Neural progenitor cell (in vitro differentiated cells): ENCODE measurements at places on chromosomes 7 and 10.

DNA sequence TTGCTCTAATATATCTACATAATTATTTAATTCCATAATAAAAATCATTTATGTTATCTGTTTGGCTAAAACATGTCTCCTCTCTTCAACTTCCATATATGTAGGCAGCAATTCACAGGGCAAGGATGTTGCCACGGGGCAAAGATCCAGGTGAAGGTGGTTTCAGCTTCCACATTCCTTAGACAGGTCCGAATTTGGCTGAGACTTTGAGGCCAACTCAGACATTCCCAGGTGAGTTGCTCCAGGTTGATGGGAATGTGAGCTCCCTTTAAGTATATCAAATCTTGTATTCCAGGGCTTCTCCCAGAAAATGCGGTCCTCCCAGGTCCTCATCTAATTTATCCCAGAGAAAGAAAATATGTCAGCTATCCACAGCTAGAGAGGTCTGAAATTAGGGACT is 15.1 kb upstream of the AOAH start:
- no peak for DNase-seq

- DNase-seq = peak; percentile 9
These were observed 115.1 kb upstream of the SLC13A1 start for GRCh38 chr7:123314886-123315285.

GRCh38 chr7:78605119-78605518 is 806.5 kb downstream of the PHTF2 start:
- no peak for DNase-seq

GRCh38 chr10:132548869-132549268 is 11.3 kb downstream of the INPP5A start:
- no peak for DNase-seq

GRCh38 chr7:142853739-142854371 is 1.0 kb upstream of the EPHB6 start:
- DNase-seq = peak; percentile 93

GRCh38 chr10:62048470-62048869 is 147.0 kb downstream of the ARID5B start:
- DNase-seq = no peak

DNA sequence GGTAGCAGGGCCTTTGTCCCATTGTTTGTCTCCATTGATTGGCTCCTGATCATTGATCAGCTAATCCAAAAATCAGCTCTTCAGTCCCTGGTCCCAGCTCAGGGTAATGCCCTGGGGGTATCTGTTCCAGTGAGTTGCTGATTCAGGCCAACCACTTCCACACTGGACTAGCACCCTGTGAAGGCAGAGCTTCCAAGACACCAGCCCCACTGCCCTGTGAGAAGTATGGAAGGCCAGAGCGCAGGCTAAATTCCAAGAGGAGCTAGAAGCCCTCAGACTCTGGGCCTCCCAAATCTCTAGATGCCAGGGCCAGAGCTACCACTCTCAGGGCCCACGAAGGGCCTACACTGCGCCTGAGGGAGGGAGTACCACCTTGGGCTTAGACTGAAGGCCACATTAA is 10.4 kb downstream of the TMEM72 start:
- DNase-seq = no peak

- no peak for DNase-seq
These were observed 44.9 kb downstream of the POLR1F start for GRCh38 chr7:19663816-19664462.

DNA sequence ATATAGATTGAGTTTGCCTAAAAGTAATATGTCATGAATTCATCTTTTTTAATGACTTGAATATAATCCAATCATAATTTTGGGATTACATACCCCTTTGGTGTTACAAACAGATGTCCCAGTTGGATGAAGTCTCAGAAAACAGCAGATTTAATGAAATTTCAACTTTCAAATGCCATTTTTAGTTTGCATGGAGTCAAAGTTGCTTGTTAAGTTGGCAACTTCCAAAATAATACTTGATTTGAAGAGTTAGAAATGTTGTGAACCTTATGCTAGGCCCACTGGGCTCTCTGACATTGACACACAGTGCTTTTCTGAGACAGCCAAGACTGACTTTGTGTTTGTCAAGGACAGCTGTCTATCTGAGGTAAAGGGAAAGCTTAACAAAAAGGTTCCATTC is 248.1 kb downstream of the KIF20B start:
- DNase-seq = no peak

DNA sequence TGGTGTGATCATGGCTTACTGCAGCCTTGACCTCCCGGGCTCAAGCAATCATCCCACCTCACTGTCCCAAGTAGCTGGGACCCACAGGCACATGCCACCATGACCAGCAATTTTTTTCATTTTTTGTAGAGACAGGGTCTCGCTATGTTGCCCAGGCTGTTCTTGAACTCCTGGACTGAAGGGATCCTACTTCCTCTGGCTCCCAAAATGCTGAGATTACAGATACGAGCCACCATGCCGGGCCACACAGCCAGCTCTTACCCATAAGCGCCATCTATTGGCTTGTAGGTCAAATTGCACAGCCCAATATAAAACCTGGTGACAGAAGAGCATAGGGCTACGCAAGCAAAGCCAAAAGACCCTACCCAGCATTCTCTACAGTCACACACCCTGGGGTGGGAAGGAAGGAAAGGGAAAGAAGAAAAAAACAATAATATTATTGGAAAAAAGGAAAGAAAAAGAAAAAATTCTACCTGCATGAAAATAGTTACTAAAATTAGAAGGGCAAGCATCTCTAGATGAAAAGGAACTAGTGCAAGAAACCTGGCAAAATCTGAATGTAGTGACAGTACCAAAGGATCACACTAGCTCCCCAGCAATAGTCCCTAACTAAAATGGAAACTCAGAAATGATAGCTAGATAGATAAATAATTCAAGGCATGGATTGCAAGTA is 29.4 kb upstream of the AMPH start:
- peak; percentile 73 for DNase-seq

DNA sequence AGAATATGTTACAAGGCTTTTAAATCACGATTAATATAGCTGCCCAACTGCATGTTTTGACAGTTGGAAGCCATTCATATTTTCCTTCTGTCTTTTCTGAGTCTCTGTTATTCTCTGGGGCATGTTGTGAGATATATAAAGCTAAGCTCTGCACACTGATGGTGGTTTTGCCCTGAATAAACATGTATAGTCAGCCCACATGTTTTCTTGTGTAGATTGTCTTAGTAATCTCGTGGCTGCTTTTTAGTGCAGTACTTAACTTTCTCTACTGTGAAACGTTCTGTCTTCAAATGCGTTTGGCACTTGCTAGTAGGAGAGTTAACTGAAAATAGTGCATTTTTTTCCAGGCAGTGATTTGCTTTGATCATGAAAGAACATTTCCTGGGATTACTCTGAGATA is 268.5 kb downstream of the DNAJB9 start:
- no peak for DNase-seq

DNA sequence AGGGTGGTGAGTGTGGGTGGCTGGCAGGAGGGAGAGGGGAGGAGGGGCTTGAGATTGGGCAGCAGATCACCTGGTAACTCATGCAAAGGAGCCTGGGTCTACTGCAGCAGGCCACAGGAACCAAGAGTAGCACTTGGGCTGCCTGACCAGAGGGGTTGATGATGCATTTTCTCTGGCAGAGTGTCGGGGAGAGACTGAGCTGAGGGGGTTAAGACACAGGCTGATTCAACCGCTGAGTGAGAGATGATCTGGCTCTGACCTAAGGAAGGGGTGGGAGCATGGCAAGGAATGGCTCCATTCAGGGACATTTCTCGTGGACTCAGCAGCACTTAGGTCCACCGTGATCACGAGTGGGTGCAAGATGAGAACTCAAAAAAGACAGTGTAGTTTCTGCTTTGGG is 115.5 kb upstream of the STK17A start:
- DNase-seq = no peak

DNA sequence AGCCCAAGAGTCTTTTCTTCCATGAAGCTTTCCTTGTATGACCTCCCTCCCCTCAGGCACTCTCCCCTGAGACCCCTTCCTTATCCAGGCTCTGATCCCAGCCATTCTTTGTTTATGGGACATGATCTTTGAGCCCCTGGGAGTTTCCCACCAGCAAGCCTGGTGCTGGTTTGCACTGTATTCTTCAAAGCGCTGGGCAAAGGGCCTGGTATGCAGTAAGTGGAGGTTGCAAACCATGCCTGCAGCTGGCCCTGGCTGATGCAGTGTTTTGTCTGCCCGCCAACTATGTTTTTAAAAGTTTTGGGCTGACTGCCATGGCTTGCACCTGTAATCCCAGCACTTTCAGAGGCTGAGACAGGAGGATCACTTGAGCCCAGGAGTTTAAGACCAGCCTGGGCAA is 6.8 kb upstream of the NODAL start:
- no peak for DNase-seq

- DNase-seq = no peak
These were observed 60.4 kb downstream of the LRRC17 start for GRCh38 chr7:102973096-102973802.

DNA sequence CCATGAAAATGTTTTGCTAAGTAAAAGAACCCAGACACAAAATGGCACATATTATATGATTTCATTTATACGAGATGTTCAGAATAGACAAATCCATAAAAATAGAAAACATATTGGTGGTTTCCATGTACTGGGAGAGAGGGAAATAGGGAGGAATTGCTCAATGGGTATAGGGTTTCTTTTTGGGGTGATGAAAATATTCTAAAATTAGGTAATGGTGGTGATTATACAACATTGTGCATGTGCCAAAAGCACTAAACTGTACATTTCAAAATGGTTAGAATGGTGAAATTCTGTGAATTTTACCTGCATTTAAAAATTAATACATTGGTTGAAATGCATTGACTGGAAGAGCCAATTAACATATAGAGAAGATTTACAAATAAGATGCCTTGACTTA is 613.9 kb downstream of the TNS3 start:
- DNase-seq = no peak

- DNase-seq = no peak
These were observed 75.2 kb downstream of the TRIL start for GRCh38 chr7:28882869-28883470.

GRCh38 chr10:47371629-47372485 is 12.2 kb downstream of the ZNF488 start:
- no peak for DNase-seq

GRCh38 chr7:128737867-128738385 is 1.2 kb upstream of the CALU start:
- DNase-seq = peak; percentile 24

- no peak for DNase-seq
These were observed 51.1 kb downstream of the EPDR1 start for GRCh38 chr7:37971491-37971890.

DNA sequence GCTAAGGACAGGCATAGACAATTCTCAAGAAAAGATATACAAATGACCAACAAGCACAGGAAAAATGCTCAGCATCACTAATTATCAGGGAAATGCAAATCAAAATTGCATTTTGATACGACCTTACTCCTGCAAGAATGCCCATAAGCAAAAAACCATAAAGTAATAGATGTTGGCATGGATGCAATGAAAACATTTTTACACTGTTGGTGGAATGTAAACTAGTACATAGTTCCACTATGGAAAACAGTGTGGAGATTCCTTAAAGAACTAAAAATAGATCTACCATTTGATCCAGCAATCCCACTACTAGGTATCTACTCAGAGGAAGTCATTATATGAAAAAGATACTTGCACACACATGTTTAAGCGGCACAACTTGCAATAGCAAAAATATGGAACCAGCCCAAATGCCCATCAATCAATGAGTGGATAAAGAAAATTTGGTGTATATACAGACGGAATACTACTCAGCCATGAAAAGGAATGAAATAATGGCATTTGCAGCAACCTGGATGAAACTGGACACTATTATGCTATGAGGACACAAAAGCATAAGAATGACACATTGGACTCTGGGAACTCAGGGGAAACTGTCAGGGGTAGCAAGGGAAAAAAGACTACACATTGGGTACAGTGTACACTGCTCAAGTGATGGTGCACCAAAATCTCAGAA is 59.3 kb downstream of the DGKI start:
- DNase-seq = no peak

DNA sequence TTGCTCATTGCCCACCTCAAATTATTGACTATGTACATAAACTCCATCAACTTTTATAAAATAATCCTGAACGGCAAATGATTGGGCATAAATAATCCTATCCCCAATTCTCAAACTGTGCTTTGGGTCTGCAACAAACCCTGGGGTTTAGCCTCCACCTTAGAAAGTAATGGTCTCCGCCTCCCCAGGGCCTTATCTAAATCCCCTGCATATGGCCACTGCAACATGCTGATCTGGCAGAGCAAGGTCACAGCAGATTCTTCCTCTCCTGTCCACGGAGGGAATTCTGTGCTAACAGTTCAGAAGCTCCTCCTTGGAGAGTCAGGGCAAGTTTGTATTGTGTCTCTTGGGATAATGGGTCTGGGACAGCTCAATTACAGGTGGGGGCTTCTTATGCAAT is 18.4 kb downstream of the FXYD4 start:
- no peak for DNase-seq

DNA sequence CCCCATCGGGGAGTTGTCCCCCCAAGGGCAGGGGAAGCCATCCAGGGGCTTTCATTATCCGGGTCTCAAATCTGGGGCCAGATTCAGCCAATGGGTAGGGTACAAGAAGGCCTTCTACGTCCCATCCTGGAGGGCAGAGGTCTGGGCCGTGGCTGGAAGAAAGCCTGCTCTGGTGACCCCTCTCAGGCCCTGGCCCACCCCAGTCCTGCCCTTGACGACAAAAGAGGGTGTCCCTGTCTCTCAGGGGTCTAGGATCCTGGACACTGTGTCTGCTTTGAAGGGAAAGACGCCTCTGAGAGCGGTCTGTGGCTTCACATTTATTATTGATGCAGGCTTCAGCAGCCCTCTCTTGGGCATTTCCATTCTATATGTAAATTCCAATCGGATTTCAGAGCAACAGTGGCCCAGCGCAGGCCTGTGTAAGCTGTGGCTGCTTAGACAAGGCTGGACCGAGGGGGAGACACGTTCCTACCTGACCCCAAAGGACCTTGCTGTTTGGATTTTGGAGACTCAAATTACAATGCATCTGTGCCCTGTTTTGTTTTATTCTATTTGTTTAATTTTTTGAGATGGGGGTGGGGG is 83.2 kb upstream of the BAIAP2L1 start:
- DNase-seq = no peak
